CD4-positive, alpha-beta T cell treated with Interferon alpha-2 for 1 hour (primary cell): ENCODE measurements at places on chromosomes 3 and 15.

- no peak for DNase-seq
Measured at GRCh38 chr15:94655249-94655880, 424.0 kb downstream of the MCTP2 start.

DNA sequence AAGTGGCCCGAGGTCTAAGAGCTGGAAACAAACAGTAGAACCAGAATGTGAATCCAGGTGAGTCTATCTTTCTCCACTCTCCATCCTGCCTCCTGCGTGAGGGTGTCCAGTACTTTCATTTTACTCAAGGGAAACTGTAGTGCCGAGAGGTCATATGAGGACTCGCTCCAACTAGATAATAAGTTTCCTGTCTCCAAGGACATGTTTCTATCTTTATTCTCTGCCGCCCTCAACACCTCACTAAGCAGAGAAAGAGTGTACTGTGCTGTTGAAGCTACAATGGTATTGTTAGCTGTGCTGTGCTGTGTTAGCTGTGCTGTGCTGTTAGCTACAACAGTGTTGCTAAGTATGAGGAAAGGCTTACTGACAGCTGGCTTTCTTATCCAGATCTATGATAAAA, 137.9 kb upstream of the COL8A1 start:
- DNase-seq, result no peak

DNA sequence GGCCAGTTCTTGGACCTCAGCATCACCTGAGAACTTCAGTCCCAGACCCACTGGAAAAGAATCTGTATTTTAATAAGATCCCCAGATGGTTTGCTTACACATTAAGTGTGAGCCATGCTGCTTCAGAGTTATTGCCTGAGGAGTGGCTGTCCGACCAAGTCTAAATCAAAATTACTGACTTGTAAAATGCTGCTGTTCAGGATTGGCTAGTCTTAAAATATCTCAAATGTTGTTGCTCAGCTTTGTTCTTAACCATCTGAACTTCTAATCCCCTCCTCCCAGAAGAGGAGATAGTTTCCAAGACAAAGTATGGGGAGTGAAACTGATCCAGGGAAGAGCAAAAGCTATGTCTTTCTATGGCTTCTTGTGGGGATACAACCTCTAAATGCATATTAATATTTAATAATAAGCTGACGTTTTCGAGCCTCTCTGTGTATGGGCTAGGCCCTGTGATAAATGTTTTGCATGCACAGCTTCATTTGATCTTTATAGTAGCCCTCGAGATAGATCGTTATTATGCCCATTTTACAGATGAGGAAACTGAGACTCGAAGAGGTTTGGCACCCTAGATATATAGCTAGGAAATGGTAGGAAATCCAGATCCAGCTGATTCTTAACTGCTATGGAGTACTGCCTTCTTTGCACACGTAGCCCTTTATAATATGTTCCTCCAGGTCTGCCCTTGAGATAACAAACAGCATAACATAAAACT, 52.2 kb downstream of the DNASE1L3 start:
- DNase-seq, result no peak

DNA sequence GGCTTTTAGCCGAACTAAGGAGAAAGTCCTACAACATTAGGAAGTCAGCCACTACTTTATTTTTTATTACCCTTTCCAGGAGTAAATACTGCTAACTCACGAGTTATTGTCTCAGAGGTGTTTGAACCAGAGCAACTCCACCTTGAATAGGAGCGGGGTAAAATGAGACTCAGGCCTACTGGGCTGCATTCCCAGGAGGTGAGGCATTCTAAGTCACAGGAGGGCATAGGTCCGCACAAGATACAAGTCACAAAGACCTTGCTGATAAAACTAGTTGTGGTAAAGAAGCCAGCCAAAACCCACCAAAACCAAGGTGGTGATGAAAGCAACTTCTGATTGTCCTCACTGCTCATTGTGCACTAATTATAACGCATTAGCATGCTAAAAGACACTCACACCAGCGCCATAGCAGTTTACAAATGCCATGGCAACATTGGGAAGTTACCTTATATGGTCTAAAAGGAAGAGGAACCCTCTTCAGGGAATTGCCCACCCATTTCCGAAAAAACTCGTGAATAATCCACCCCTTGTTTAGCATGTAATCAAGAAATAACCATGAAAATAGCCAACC, 555.9 kb downstream of the IGSF11 start:
- no peak for DNase-seq

DNA sequence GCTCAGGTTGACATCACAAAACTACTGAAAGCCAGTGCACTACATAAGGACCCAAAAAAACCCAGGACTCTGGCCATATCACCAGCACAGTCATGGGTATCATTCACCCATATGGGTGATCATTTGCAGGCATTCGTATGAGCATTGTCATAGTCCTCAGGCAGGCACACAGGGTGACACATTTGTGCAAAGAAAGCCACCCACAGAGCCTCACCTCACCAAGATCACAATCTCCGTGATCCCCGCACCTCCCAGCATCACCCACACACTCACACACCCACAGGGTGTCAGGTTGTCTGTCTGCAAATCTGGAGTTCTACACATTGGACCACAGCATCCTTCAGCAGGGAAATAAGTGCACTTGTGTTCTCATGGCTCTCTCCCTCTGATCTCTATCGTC, 166.0 kb upstream of the LPP start:
- DNase-seq, result peak; percentile 65

DNA sequence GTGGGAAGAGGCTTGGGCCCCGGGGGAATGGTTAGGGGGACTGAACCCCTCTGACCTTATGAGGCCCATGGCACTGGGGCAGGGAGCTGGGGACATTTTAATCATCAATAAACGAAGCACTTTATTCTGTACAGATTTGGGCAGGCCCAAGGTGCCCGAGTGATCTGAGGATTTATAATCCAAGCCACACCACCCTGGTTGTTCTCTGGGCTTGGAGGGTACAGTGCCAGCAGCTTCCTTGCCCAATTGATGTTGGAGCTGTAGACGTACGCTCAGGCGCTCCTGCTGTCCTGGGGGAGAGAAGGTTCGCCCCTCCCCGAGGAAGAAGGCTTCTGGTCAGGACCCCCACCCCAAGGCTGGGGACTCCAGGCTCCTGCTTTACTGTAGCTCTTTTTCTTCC, 12.5 kb downstream of the ZBTB47 start:
- DNase-seq, result no peak

GRCh38 chr3:49007771-49008528, 759 bp downstream of the WDR6 start:
- DNase-seq, result peak; percentile 87

DNA sequence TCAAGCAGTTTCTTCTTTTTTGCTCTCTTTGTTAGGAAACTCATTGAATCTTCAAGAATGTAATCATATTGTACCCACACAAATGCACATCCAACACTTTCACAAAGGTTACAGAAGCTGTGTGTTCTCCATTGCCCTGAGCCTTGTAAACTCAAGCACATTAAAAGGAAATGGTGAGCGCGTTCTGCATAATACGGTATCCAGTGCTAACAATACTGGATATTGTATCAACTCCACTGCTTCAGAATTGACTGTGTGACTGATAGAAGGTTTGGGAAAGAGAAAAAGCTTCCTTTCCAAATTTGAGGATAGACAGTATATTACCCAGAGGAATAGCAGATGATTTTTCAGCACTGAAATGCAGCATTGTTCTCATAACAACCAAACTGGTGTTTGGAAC, 268.9 kb upstream of the RBMS3 start:
- no peak for DNase-seq

DNA sequence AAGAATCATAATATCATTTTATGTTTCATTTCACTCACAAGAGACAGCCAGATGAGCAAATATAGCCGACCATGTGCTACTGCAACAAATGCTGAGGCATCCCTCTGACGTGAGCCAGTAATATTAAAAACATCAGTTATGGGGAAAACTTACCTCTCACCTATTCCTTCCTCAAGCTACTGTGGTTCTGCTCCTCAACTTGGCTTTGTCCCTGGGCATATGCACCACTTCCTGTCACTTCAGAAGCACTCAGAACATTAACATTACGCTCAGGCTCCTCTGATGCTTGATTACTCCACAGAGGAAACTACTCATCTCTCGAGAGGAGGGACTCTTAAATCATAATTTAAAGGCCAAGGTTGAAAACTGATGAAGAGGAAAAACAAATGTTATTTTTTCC, 457.0 kb upstream of the ALCAM start:
- no peak for DNase-seq

DNA sequence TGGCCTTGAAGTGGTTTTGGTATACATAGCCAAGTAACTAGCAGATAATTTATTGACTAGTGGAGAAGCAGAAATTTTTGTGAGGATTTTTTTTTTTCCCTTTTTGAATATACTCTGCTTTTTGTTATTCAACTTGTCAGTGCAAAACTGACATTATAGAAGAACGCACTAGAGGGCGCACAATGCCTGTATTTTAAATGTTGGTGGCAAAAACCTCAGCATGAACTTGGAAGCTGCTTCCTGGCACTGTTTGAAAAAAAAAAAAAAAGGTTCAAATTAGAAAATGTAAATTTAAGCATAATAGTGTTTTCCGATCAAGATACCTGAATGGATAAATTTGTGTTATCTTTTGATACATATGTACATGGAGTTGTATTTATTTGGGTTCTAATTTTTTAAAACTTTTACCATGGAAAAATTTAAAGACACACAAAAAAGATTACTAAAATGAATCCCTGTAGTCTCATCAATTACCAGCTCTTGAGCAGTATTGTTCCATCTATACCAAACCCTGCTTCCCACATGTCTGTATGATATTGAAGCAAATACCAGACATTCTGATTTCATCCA, 56.0 kb downstream of the SLC25A26 start:
- peak; percentile 60 for DNase-seq

- no peak for DNase-seq
Measured at GRCh38 chr3:64223791-64224745, 1.2 kb downstream of the PRICKLE2 start.

- no peak for DNase-seq
Measured at GRCh38 chr3:32817558-32818228, at the start of gene TRIM71. Gene TRIM71 (plus strand): TSS chr3:32817997. CDS start chr3:32818081, 84 bp downstream.

DNA sequence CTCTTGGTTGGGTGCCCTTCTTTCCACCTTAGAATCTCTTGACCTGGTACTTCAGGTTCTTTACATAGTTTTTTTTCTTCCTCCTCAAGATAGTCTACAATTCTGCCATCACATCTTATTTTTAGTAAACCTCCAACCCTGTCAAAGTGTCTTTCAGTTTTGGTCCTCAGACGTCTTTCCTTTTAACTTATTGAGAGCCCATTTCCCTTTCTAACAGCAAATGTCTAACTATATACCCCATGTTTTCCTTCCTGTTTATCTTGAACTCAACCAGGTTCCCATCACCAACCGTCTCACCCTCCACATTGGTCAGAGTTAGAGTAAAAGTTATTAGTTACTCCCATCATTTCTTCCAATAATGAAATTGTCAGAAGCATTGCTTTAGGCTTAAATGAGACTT, 10.4 kb downstream of the KBTBD12 start:
- DNase-seq, result no peak

DNA sequence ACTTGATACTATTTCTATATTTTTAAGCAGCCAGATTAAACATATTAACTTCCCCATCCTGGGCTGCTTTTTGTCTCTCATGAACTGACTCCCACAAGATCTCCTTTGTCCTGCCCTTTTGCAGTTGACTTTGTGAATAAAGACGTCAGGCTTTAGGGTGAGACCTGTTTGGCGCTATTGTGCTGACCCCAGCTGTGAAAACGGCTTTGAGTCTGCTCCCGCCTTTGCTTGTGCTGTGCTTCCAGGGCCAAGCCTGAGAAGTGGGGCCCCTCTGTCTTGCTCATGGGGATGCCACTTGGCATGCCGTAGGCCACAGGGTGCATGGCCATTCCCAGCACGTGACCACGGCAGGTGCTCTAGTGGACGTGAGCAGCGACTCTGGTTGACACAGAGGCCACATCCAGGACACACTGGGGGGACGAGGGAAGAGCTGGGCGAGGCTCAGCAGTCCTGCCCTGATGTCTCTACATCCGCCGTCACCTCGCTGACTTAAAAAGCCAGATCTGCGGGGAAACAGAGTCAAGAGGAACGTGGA, 268.9 kb upstream of the LYSMD4 start:
- no peak for DNase-seq

DNA sequence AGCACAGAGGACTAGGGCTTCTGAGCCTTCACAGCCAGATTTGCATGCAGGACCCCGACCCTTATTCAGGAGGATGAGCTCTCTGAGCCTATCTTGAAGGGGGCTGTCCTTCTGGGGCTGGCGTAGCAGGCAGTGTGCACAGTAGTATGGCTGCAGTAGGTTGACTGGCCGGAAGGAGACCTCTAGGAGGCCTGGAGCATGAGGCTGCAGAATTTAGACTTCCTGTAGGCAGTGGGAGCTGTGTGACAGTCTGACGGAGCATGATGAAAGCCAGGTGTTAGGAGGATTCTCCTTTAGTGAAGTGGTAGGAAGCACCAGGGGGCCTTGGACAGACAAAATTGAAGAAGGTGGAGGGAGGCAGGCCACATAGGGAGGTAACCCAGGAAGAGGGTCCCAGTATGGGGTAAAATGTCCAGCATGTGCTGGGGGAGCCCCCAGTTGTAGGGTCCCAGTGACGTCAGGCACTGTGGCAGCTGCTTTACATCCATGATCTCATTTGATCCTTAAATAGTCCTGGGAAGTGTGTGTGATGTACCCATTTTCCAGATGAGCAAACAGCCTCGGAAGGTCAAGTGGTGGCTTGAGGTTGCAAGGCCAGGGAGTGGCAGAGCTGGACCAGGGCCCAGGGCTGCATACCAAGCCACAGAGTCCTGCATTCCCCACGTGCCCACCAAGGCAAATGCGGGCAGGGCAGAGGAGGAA, 36.1 kb downstream of the SPSB4 start:
- DNase-seq, result no peak

DNA sequence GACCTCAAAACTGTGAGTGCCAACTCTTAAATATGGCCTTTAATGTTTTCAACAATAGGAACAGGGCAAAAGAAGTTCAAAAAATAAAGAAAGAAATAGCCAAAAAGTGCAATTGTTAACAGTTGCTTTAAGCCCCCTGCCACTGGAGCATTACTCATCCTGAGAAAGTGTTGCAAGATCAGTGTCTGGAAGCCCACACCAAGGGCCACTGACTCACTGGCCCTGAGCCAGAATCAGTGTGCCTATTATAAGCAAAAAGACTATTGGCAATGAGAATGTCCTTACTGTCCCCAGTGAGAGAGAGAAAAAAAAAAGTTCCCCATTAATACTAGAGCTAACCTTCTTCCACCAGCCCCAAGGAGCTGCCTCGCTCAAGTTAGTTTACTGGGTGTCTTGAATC, 480.1 kb upstream of the ZNF385D start:
- no peak for DNase-seq
